ENCODE measurements at places on chromosomes 7 and 10. TPM values are rescaled to one million over a fixed set of nuclear protein-coding genes. Genes with fewer than 3 reads are reported as not detected.

Gene SHH
- not detected for total RNA-seq

DNA sequence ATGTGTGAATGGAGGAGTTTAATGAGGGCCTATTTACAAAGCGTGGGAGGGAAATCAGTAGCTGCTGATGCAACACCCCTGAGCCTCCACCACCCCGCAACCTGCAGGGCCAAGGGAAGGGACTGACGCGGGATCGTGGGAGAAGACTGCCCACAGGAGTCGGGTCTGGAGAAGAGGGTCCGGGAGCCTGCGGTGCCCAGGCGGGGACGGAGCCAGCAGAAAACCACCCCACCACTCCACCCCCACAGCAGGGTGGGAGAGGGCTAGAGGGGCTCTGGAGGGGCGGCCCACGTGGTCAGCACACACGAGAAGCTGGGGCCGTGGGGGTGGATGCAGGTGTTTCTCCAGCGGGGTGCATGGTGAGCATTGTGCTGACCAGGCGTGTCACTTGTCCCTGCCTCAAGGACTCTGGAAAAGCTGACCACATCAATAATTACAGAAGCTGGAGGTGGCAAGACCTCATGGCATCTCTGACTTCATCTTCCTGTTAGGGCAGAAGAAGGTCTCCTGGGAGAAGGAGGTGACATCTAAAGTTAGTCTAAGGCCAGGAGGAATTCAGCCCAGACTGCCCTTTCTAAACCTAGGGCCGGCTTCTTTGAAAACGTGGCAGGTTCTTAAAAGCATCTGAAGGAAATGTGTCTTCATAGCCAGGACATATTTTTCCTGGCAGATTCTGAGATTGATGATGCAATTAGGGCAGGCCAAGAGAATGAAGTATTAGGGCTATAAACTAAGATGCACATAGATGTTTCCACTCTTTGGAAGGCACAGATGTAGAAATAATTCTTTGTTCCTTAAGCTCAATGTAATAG, 150.9 kb downstream of the RGS10 start:
- DNase-seq: peak; percentile 33

DNA sequence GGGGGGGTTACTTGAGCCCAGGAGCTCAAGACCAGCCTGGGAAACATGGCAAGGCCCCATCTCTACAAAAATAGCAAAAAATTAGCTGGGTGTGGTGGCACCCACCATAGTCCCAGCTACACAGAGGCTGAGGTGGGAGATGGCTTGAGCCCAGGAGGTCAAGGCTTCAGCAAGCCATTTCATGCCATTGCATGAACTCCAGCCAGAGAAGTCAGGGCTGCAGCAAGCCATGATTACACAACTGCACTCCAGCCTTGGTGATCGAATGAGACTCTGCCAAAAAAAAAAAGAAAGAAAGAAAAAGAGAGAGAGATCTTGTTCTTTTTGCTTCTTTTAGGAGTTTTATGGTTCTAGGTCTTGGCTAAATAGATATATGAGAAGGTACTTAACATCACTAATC, 200.2 kb upstream of the PHYHIPL start:
- DNase-seq: no peak

GRCh38 chr10:78802866-78803265, 265.9 kb upstream of the ZMIZ1 start:
- peak; percentile 78 for DNase-seq
